ENCODE measurements at places on chromosomes 7 and 10. TPM values are rescaled to one million over a fixed set of nuclear protein-coding genes. Genes with fewer than 3 reads are reported as not detected.

GRCh38 chr10:6116806-6117205 lies 28.0 kb downstream of the RBM17 start:
- H3K27ac ChIP-seq: no peak overlapping the region
- H3K4me1 ChIP-seq: no peaks in the 10 kb centered on the region
- DNase-seq: no peak

DNA sequence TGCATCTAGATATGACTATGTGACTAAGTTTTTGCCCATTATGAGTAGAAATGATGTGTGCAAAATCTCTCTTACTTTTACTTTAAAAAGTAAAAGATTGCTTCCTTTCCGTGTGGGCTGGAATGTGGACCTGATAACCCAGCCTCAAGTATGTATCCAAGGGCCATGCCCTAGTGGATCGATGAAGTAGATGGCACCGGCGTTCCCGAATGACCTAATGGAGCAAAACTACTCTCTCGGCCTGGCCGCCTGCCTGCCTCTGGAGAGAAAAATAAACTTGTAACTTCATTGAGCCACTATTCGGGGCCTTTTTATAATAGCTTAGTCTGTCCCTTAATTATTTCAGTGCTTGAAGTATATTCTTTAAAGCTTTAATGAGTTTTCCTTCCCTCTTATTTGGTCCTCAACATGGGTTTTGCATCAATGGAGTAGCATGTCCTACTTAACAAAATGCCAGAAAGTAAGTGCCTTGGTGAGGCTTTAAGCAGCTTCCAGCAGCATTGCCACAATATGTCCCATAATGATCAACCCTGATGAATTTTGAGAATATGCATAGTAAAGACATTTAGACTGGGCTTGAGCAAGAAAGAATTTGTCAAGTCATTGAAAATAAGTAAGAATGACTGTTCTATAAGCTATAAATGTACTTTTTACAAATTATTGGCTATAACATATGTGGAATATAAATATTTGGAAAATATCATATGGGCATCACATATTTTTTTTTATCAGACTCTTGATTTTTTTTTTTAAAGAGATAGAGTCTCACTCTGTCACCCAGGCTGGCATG lies 61.4 kb downstream of the PLXDC2 start:
- no peaks in the 10 kb centered on the region for H3K36me3 ChIP-seq
- no peak for DNase-seq
- H3K4me3 ChIP-seq: no peak overlapping the region
- H3K27ac ChIP-seq: no peak overlapping the region
- H3K4me1 ChIP-seq: no peaks in the 10 kb centered on the region

DNA sequence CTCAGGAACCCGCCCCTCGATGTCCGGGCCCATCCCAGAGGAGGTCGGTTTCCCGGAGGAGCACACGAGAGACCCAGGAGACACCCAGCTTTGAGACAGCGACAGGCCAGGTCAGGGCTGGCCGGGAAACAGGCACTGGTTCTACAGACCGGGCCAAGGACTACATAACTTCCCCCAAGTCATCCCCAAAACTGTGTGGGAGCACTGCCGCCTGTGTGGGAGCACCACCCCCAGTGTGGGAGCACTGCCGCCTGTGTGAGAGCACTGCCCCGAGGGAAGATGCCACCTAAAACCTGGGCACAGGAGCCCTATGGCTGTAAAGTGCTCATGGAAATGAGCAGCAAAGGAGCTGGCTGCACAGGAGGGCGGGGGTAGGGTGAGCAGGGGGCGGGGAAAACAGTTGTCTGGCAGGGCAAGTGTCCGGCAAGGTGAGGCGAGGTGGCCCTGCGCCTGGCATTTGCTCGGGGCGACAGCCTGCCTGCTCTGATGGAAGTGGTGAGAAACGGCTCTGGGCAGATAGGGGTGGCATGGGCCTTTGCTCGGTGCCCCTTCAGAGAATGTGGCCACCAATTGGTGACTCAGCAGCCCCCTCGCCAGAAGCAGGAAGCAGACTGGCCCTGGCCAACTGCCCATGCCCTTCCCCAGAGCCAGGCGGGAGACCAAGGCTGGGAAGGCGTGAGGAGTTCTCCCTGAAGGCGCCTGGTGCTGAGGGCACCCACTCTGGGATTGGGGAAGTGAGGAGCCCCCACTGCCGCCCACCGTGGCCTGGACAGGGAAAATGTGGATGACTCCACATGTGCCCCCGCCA lies 26.2 kb downstream of the PAPOLB start:
- no peak overlapping the region for H3K4me3 ChIP-seq
- H3K27ac ChIP-seq: no peak overlapping the region
- H3K36me3 ChIP-seq: no peaks in the 10 kb centered on the region
- no peak for DNase-seq
- no peaks in the 10 kb centered on the region for H3K4me1 ChIP-seq

GRCh38 chr10:54650547-54650946 lies 150.5 kb downstream of the PCDH15 start:
- H3K27ac ChIP-seq: no peak overlapping the region
- H3K27me3 ChIP-seq: no peaks in the 10 kb centered on the region
- H3K4me3 ChIP-seq: no peak overlapping the region
- H3K4me1 ChIP-seq: no peaks in the 10 kb centered on the region
- no peaks in the 10 kb centered on the region for H3K36me3 ChIP-seq
- DNase-seq: no peak

- no peak overlapping the region for H3K27ac ChIP-seq
- no peaks in the 10 kb centered on the region for H3K36me3 ChIP-seq
- no peaks in the 10 kb centered on the region for H3K27me3 ChIP-seq
- no peaks in the 10 kb centered on the region for H3K4me1 ChIP-seq
- H3K4me3 ChIP-seq: no peak overlapping the region
Observed at GRCh38 chr10:64506963-64507362, 985.8 kb downstream of the REEP3 start.

- H3K4me1 ChIP-seq: no peaks in the 10 kb centered on the region
- H3K27ac ChIP-seq: no peak overlapping the region
- no peaks in the 10 kb centered on the region for H3K36me3 ChIP-seq
Observed at GRCh38 chr10:22097696-22098095, 94.2 kb upstream of the DNAJC1 start.

Gene C10orf67
- total RNA-seq: 0.21 TPM

Gene BLNK
- total RNA-seq: 1.8 TPM

Gene TSPAN13
- 11.8 TPM for total RNA-seq

Measured in uterus (tissue), 4 donors.